Stimulated activated CD4-positive, alpha-beta T cell treated with anti-CD3 and anti-CD28 coated beads, Interleukin-1b, Interleukin-23, amount 100 ng/mL, for 24 hours (primary cell): ENCODE measurements at places on chromosomes 5 and 9.

GRCh38 chr9:87880116-87880515, 2.6 kb upstream of the SPATA31E1 start:
- no peak for DNase-seq

DNA sequence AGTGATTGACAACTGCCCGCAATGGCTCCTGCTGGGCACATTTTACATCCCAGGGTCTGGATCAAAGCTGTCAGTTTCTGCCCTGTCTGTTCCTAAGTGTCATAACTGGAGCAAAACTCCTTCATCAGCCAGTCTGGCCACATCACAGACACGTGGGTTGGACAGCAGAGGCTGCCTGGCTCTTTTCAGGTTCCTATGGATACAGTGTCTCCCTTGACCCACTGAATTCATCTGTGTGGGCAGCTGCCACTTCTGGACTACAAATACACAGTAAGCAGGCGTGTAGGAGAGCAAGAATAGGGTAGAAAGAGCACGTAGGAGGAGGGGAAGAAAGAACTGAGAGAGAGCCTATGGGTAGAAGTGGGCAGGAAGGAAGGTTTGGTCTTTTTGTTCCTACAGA, 238.0 kb downstream of the ENC1 start:
- DNase-seq, result no peak

DNA sequence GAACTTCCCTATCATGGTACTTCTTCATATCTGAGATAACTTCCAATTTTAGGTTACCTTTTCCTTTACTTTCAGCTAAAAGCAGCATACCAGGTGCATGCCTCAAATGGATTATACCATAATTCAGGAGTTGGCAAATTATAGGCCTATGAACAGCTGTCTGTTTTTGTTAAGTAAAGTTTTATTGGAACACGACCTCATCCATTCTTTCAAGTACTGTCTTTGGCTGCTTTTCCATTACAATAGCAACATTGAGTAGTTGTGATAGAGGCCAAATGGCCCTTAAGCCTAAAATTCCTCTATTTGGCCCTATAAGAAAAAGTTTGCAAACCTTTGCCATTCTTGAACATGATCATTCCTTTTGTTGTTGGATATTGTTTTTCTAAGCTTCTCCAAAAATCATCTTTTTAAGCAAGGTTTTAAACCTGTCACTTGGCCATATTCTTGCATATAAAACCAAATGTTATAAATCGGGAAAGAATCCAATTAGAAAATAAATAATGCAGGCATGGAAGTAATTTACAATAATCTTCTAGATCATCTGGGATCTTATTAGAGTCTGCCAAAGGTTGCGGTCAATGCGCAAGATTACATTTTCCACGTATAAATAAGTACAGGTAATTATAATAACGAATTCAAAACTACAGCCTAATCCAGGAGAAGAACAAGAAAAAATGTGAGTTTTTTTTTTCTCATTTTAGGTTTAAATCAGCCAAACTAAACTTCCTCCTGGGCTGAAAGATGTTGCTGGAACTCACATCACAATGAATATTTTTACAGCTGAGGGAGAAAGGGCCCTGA, 226.5 kb upstream of the ANKRD55 start:
- DNase-seq, result no peak

GRCh38 chr9:27094640-27095298, 14.3 kb upstream of the TEK start:
- DNase-seq, result no peak

- no peak for DNase-seq
Measured at GRCh38 chr5:54062958-54063357, 247.4 kb downstream of the ARL15 start.

DNA sequence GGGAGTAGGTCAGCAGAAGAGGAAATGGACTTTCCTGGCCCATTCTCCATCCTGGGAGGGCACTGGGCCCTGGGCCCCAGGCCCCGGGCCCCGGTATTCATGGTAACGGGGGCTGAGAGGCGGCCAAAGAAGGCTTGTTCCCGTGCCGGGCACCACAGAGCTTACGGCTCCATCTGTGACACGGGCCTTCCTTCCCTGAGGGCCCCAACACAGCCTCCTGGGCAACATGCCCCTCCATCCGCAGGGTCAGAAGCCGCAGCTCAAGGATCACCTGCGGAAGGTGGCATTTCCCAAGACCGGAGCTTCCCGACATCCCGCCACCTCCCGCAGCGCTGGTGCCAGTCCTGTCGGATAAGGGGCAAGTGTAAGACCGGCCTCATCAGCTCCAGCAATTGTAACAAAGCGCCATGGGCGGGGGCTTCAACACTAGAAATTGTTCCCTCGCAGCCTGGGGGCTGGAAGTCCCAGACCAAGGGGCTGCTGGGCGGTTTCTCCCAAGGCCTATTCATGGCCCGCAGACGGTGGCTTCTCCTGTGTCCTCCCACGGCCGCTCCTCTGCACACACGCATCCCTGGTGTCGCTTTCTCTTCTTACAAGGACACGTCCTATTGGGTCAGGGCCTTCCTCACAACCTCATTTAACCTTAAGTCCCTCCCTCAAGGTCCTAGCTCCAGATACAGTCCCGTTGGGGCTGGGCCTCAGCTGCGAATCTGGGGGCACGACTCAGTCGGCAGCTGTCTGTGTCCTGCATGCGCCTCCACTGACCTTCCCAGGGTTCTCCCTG, 31.2 kb upstream of the SLC12A7 start:
- DNase-seq, result no peak
